ENCODE measurements at places on chromosomes 5 and 9.

DNA sequence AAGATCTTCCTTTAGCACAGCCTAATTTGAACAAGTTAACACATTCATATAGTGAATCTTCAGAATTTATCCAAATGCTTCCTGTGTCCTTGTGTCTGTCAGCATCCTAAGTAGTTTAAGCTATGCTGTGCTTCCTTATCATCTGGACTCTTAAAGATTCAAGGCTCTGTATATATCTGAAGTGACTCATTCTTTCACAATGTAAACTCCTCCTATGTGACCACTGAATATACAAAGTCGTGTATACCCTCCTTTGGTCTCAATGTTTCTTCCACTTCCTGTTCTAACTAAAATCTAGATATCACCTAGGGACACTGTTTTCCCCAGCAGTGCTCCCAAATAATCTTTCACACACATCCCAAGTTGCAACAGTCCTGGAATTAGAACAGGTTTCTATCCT lies 935.7 kb upstream of the NUDT12 start:
- DNase-seq: no peak

DNA sequence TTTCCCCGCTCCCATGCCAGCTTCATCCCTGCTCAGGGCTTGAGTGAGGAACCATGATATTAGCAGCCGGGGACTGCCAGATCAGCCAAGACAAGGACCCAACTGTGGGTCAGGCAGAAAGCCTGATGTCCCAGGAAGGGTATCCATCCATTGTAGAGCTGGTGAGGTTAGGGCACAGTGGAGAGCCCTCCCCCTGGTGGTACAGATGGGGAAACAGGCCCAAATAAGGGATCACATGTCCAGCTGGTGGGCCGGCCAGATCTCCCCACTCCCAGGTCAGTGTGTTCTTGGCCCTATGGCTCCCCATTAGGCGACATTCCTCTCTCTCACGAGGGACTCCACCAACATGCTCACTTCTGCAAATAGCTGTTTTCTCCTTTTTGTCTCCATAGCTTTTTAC lies 9.0 kb downstream of the CDX1 start:
- DNase-seq: no peak

GRCh38 chr5:104146652-104147051 lies 584.1 kb upstream of the NUDT12 start:
- no peak for DNase-seq

- DNase-seq: no peak
Observed at GRCh38 chr9:20921362-20921761, 110.1 kb downstream of the HACD4 start.

Data from astrocyte of the cerebellum (primary cell).